ENCODE measurements at places on chromosomes 6 and 20.

DNA sequence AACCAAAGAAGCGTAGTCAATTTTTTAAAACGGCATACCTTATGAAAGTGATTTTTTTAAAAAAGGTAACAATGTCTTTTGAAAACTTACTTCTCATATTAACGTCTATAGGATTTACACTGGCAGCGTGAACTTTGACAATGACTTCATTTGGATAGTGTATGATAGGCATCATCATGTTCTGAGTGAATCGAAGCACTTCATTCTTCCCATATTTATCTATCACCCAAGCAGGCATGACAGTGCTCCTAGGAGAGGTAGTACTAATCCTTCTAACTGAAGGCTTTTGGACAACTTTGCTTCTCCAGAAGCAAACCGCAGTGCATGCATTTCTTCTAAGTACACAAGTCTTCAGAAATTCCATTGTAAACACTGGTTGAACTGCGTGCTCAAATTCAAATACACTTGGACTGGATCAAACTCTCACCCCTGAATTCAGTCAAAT, 618 bp downstream of the RTN4IP1 start:
- DNase-seq = no peak

DNA sequence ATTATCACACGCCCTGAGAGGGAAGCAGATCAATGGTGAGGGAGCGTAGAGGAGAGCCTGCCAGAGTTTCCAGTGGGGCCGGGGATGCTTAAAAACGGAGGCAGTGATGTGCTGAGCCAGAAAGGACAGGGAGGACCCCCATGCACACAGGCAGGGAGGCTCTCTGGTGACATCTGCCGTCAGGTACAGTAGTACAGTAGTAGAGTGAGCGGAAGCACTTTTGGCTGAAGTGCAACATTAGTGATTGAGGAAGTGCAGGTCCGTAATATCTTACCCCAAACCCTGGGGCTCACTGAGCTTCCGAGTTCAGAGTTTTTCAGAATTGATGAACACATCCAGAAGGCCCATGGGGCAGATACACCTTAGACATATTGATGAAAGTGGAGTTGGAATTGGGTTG, 42.1 kb downstream of the GFRA4 start:
- no peak for DNase-seq

GRCh38 chr6:132369526-132369925, 31.7 kb downstream of the MOXD1 start:
- DNase-seq = no peak

- DNase-seq = no peak
Observed at GRCh38 chr6:99873084-99873483, 120.9 kb downstream of the MCHR2 start.

DNA sequence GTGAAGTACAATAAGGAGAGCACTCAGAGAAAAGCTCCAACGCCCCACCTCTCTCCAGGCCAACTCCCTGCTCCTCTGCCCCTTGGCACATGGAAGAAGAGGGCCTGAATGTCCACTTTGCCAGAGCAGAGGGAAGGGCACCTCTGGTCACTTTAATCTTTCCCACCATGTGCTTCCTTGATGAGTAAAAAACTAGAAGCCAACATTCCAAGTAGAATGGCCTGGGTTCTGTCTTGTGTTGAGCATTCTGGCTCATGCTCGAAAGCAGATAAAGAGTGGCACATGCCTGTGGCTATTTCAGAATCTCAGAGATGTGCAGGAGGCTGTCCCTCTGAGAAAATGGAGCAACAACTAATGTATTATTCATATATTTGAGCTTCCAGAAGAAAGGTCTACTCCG, 177.4 kb upstream of the PLN start:
- DNase-seq = no peak

DNA sequence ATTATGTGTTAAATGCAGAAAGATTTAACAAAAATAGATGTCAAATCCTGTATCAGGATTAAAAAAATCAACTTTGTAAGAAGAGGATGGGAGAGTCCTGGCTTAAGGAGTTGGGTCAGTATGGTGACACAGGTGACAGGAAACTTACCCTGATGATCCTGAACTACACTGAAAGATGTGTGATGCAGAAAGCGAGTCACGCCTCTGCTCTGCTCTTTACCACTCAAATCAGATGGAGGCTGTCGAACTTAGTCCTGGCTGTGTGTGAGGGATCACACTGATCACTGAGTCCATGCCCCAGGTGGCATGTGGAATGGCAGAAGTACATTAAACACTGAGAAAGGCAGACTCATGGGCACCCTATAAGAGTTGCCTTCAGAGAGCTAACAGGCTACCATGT, 92.9 kb downstream of the GJA10 start:
- DNase-seq = no peak

DNA sequence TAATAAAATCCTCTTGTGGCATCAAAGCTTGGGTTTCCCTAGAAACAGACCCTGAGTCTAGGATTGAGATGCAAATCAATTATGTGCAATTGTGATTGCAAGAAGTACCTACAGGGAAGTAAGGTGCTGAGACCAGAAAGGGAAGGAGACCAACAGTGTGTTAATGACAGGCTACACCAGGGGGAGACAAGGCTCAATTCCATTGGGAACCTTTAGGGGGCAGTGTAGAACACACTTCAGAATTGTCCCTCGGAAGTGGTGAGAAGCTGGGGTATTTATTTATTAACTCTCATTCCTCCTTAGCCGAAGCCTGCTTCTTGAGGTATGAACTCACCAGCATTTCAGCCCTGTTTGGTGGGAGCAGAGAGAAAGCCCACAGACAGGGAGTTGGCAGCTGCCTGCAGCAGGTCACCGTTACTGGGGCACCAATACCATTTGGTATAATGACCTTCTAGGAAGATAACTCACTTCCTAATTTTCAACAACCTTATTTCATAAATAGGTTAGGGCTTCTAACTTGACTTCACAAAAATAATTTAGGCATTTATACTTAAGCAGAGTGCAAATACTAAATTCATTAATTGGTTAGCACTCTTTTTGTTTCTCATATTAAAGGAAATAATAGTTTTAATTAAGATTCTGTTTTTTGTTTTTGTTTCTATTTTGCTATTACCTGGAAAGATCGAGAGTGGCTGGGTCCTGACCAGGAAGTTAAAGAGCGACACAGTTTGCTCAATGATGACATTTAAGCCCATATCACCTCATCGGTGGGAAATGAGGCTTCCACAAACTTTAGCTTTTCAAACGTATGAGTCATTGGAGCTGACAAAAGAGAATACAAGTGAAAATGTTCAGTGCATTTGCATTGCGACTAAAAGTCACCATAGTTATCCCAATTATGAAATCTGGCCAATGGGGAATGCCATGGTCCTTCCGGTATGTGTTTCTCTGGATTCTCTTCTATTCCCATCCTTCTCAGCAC, 94.8 kb downstream of the BTBD3 start:
- no peak for DNase-seq

GRCh38 chr20:30816182-30816645, 441.2 kb upstream of the DEFB115 start:
- no peak for DNase-seq

DNA sequence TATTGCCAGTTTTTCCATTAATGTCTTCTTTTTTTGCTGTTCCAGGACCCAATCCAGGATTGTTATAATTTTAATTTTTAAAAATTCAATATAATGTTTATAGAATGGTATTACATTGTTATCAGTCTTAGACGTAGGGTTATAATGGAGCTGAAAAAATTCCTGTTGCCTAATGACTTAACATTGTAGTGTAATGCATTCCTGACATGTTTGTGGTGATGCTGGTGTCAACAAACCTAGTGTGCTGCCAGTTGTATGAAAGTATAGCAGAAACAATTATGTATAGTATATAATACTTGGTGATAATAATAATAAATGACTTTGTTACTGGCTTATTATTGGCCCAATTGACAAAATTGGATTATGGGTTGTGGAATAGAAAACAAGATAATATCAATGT, 30.4 kb downstream of the KIZ start:
- DNase-seq = no peak

- no peak for DNase-seq
Observed at GRCh38 chr6:17202526-17202925, 78.6 kb upstream of the RBM24 start.

- no peak for DNase-seq
Observed at GRCh38 chr20:56809668-56810067, 180.6 kb downstream of the TFAP2C start.

DNA sequence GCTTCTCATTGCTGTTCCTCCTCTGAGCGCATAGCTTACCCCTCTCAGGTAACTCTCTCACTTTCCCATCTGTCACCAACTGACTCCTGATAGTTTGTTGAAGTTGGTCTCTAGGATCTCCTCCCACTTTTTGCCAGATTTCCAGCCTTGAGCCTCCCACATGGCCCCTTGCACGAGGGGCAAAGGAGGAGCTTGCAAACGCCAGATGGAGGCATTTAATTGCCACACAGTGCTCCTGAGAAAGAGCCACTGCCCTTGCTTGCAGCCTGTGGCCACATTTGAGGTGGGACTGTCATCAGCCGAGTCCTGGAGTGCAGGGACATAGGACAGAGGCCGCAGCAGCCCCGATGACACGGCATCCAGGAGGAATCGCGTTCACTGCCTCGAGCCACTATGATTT, 348.7 kb downstream of the SMOC2 start:
- DNase-seq = no peak

DNA sequence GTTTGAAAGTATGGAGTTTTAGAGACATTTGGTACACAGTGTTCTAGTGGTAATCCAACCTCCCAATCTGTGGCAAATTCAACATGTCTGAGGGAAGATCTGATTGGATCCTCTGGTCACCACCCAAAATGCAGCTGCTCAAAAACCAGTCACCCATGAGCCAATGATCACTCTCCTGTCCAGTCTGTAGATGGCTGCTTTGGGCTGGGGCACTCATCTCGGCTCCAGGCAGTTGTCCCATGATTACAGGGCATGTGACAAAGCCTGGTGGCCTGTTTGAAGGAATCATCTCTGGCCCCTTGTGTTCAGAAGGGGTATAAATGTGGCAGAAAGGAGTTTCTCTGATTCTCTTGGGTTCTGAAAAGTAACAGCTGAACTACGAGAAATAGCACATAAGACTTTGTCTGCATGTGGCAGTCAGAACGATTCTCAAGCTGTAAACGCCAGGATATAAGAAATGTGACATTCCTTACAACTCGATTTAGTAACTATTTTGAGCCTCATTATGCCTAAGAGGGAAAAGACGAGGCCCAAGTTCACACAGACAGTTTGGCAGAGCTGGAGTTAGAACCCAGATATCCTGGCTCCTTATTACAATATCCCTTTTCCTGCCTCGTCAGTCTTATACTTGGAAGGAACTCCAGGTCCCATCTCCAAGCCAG, 3.9 kb upstream of the C20orf202 start:
- DNase-seq = no peak

DNA sequence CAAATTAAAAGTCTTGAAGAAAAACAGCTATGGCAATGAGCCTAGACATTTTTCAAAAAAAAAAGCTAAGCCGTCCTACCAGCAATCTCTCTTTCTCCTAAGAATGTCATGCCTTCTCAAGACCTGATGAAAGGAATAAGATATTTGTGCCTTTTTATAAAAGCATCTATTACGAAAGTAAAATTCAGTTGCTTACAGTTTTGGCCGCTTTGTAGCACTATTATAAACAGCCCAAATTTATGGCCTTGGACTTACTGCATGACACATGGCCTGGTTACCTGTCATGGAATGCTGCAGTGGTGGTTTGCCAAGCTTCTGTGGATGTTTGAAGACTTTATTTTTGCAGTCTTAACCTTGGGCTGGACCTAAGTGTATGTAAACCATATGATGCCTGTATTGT, 22.2 kb upstream of the VAPB start:
- no peak for DNase-seq

DNA sequence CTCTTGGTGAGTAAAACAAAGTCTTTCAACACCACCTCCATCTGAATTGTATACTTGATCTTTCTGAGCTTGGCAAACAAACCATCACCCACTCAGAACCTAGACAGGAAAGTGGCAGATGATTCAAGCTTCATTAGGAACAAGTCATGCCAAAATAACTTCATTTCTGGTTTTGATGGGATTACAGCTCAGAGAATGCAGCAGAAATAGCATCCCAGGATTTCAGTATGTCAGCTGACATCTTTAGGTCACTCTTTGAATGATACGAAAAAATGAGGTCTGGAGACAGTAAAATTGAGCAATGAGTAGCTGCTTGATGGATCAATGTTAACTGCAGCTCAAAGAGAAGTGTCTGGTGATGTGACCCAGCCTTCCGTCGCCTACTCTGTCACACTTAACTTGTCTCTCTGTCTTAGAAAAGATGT, 92.4 kb downstream of the GJA10 start:
- DNase-seq = no peak

GRCh38 chr6:105795913-105796517, 290.1 kb upstream of the PRDM1 start:
- DNase-seq = no peak

GRCh38 chr6:6723361-6723760, 134.8 kb downstream of the LY86 start:
- no peak for DNase-seq

DNA sequence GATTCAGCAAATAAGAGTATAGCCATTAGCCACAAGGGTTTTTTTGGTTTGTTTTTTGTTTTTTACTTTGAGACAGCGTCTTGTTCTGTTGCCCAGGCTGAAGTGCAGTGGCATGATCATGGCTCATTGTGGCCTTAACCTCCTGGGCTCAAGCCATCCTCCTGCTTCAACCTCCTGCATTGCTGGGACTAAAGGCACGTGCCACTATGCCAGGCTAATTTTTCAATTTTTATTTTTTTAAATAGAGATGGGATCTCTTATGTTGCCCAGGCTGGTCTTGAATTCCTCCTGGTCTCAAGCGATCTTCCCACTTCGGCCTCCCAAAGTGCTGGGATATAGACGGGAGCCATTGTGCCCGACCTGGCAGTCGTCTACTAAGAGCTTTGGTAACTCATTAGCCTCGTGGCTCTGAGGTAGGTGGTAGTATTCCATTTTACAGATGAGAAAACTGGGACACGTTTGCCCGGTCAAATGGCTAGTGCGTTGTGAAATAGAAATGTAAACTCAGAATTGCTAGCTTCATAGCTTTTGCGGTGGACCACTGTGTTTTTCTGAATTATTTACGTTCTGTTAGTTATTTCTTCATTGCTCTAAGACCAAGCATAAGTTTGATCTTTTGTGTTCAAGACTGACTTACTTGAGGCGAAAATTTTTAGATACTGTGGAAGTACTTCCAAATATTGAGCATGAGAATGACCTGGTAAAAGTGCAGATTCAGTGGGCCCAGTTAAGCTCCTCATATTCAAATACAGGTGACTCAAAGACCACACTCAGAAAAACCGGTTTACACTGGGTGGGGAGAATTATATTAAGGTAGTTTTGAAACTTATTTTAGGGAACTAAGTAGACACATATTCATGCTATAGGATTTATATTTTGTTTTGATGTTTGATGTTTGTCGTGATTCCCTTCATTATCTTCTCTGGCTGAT, 2.1 kb downstream of the PANK2 start:
- no peak for DNase-seq

DNA sequence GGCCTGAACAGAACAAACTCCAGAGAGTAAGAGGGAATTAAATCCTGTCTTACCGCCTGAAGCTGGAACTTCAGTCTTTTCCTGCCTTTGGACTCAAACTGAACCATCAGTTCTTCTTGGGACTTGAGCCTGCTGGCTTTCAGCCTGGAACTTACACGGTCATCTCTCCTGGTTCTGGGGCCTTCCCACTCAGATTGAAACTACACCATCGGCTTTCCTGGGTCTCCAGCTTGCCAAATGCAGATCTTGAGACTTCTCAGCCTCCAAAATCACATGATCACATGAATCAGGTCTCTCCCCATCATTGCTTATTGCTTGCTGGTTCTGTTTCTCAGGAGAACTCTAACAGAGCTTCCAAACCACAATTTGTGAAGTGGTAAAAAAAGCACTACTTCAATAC, 276.3 kb downstream of the KIF16B start:
- DNase-seq = no peak
